Cerebellum (tissue), 4 donors: ENCODE measurements at places on chromosomes 1 and 21.

DNA sequence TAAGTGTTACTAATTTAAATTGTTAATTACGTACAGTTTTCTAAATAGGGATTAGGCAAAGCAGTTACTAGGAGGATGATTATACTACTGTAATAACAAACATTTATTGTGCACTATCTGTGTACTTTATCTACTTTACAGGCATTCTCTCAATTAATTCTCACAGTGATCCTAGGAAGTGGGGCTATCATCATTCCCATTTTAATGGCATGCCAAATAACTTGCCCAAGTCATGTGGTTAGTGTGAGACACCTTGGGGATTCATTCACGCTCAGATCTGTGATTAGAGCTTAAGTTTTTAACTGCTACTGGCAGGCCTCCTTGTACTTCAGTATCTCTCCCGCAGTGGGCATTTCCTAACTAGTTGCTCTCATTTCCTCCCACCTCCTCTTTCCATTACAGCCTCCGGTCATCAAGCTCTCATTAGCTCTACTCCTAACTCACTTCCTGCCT, 11.5 kb downstream of the PHLDA3 start:
- DNase-seq, result no peak

GRCh38 chr21:22892028-22892427, 1893.8 kb downstream of the NCAM2 start:
- no peak for DNase-seq

GRCh38 chr1:231786126-231786525, 159.5 kb downstream of the DISC1 start:
- DNase-seq, result no peak

GRCh38 chr1:188590641-188591040, 1761.9 kb downstream of the PLA2G4A start:
- no peak for DNase-seq

DNA sequence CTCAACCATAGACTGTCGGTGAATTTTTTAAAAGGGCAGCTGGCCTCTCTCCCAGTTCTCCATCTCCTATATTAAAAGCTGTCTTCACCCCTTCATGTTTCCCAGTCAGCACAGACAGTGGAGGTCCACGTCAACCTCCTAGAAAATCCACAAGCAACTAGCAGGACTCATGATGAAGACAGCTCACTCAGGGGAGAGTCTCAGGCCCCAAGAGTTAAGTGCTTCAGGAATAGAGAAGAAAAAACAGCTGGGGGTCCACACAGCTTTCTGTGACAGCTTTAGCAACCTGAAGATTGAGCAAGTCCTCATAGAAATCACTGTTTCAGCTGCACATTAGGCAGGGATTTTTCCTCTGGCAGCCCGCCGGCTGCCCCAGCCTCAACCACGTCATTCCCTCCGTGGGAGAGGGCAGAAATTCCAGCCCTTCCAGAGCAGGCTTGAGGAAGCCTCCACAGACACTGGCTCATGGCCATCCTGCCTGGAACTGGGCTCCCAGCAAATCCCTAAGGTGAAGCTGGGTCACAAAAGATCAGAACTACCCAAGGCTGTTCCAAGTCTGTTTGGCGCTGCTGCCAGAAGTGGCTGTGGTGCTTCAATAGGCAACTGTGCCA, 15.2 kb downstream of the GPR161 start:
- peak; percentile 26 for DNase-seq

DNA sequence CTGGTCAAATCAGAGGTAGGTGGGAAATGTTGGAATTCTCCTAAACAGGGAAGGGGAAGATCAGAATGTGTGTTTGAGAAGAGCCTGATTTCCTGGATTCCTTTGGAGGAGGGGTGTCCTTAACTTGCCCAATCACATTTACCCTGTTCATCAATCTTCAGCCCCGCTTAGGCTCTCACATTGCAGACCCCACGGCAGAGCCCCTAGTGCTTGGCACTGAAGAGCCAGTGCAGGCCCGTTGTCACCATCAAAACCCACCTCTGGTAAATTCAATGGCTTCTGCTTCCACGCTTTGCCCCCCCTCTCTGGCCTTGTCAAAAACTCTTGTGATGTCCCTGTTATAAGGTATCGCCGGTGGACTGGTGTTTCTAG, 2.3 kb downstream of the AGPAT3 start:
- no peak for DNase-seq

DNA sequence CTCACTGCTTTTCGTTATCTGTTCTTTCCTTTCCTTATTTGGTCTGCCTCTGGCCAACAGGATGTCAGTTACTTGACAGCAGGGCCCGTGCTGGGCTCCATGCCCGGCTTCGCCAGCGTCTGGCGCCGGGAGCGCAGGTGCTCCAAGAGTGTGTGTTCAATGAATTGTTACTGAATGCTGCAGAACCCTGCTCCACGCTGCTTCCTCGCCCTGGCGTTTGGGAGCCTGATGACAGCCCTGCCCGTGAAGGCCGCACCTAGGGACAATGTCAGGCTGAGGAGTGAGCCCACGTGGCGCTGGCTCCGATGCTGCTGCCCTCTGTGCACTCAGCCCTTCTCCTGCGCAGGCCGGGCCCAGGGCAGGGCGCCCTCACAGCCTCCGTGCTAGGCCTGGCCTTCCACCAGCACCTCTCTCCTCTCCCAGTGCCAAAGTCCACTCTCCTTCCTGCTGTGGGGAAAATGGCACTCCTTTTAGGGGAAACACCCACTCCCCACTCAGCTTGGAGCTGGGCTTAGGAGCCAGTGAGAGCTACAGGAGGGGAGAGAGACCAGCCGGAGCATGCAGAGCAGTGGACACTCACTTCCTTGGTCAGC, 51.4 kb downstream of the ACBD3 start:
- DNase-seq, result peak; percentile 87

- no peak for DNase-seq
These were observed 76.1 kb upstream of the SLC2A1 start for GRCh38 chr1:43034778-43035177.

- DNase-seq, result no peak
These were observed 45.9 kb downstream of the ADSS2 start for GRCh38 chr1:244405856-244406255.

- no peak for DNase-seq
These were observed 144.7 kb downstream of the CASZ1 start for GRCh38 chr1:10651793-10652192.

- no peak for DNase-seq
These were observed 223.5 kb downstream of the RHOU start for GRCh38 chr1:228958741-228959140.

DNA sequence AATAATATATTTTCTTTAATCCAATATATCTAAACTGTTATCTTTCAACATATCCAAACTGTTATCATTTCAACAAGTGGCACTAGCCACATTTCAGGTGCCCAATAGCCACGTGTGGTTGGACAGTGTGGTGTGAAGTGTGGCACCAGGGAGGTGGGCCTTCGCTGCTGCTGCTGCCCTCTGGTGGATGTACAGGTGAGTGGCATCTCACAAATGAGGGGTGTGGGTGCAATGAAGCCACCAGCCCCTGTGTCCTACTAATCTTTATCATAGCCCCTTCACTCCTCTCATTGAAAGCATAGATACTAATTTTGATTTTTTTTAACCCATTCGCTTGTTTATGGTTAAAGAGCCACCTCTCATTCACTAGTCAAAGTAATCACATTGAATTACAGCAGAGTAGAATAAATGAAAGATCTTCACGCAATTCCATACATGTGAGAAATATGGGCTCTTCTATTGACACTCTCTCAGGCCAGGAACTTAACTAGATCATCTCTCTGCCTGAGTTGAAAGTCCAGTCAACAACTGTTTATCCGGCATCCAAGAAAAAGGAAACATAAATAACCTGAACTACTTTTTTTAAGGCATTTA, 499.2 kb downstream of the OMA1 start:
- DNase-seq, result peak; percentile 8

- DNase-seq, result peak; percentile 43
These were observed 34.2 kb upstream of the LRRC8C start for GRCh38 chr1:89598450-89599331.

DNA sequence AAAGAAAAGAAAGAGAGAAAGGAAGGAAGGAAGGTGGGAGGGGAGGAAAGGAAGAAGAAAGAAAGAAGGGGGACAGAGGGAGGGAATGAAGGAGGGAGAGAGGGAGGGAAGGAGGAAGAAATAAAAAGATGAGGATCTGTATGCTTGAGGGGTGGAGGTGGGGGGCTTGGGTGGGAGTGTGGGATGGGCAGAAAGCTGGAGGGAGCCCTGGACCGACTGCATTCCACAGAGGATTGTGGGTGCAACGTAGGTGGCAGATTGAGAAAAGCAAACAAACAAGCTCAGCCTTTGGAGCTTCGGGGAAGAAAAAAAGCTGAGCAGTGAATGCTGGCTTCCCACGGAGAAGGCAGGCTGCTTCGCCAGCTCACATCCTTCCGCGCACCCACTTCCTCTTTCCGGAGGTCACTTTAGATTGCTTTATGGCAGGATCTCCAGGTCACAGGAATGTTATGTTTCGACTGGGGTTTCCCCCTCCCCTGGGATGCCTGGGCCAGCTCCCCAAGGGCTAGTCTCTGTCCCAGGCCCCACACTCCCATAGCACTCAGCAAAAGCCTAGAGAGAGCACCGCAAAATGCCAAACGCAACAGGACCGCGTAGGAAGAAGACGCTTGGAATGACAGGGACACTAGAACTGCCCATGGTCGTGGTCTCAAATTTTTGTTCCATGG, 20.7 kb upstream of the LGALS8 start:
- peak; percentile 9 for DNase-seq

- DNase-seq, result no peak
These were observed 564.7 kb downstream of the PTPRU start for GRCh38 chr1:29801003-29801402.
